NCI-H2171 treated with DMSO at 0.1 percent for 48 hours (cell line): ENCODE measurements at places on chromosomes 6 and 20.

GRCh38 chr20:25624500-25624939, 706 bp upstream of the NANP start:
- DNase-seq, result no peak

DNA sequence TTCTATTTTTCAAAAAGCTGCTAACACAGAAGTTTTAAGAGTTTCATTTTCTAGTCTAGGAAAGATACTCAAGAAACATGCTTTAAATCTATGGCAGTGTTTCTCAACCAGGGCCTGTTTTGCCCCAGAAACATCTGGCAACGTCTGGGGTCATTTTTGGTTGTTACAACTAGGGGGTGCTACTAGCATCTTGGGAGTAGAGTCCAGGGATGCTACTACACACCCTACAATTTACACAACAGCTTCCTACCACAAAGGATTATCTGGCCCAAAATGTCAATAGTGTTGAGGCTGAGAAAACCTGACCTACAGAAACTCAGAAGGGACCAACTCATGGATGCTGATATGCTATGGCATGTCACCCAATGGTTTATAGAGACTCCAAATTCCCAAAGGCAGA, 24.4 kb downstream of the SERAC1 start:
- DNase-seq, result no peak

- peak; percentile 66 for DNase-seq
Measured at GRCh38 chr20:45833883-45834796, 541 bp downstream of the SNX21 start.

GRCh38 chr6:14614631-14615030, 497.1 kb downstream of the CD83 start:
- DNase-seq, result no peak

DNA sequence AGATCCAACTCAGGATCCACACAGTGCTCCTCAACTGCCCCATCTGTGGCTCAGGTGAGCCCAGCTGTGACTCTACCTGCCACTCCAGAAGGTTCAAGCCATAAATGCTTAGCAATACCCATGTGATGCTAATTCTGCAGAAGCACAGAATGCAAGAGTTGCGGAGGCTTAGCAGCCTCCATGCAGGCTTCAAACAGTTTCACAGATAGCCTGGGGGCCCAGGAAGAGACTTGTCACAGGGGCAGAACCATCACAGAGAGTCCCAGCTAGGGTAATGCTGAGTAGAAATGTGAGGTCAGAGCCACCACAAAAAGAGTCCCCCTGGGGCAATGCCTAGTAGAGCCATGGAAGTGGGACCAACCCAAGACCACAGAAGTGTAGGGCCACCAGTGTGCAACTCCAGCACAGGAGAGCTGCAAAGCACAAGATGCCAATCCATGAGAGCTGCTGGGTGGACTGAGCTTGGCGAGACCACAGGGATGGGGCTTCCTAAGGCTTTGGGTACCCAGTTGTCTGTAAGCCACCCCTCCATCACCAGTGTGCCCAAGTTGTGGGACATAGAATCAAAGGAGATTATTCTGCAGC, 283.9 kb downstream of the UBE3D start:
- no peak for DNase-seq

- no peak for DNase-seq
Measured at GRCh38 chr20:50517817-50518154, 7.6 kb downstream of the PTPN1 start.

DNA sequence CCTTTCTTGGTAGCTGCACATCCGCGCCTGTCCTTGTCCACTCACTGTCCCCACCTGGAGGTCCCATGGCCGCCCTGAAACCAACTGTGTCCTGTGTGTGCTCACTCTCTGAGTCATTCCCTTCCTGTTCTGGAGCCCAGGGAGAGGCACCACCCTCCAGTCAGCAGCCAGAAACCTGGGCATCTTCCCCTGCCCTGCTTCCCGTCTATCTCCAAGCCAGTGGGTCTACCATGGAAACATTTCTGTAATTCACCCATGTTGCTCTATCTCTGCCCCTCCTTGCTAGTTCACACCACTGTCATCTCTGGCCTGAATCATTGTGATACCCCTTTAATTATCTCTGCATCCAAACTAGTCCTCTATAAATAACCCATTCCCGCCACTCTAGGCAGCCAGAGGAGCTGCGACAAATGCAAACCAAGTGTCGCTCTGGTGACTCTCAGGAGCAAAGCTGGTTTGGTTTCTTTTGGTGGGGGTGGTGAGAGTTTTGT, 28.8 kb upstream of the SYNJ2 start:
- no peak for DNase-seq

- peak; percentile 46 for DNase-seq
Measured at GRCh38 chr20:50048420-50049166, 64.4 kb downstream of the UBE2V1 start.

- DNase-seq, result no peak
Measured at GRCh38 chr20:58593880-58594638, 57.0 kb upstream of the STX16 start.

DNA sequence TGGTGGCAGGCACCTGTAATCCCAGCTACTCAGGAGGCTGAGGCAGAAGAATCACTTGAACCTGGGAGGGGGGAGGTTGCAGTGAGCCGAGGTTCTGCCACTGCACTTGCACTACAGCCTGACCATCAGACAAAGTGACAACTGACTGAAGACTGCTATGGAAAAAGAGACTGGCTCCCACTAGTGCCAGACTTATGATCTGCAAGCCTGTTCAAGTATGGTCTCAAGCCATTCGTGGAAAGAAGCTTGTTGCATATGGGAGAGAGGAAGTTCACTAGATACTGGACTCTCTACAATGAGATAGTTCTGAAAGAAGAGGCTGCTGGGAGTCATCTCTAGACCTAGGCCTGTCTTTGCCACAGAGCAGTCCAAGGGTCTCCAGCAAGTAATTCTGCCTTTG, 26.7 kb downstream of the MDN1 start:
- DNase-seq, result peak; percentile 40

GRCh38 chr6:76992553-76992952, 470.7 kb downstream of the HTR1B start:
- DNase-seq, result no peak

DNA sequence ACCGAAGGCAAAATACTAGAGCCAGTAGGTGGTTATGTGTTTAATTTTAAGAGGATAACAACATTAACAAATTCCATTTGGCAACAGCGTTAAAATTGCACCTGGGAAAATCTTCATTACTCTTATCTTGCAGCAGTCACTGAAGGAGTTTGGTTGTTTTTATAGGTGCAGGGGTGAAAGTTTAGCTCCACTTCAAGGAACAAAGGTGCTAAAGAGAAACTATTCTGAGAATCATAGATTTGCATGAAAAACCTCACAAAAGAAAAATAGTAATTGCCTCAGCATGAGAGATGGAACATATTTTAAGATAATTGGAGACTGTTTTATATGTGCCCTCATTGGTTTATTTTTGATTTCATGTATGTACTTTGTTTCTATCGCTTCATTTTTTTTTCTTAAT, 444.4 kb downstream of the UTRN start:
- DNase-seq, result no peak

- DNase-seq, result no peak
Measured at GRCh38 chr6:38750968-38751615, 36.0 kb downstream of the DNAH8 start.

DNA sequence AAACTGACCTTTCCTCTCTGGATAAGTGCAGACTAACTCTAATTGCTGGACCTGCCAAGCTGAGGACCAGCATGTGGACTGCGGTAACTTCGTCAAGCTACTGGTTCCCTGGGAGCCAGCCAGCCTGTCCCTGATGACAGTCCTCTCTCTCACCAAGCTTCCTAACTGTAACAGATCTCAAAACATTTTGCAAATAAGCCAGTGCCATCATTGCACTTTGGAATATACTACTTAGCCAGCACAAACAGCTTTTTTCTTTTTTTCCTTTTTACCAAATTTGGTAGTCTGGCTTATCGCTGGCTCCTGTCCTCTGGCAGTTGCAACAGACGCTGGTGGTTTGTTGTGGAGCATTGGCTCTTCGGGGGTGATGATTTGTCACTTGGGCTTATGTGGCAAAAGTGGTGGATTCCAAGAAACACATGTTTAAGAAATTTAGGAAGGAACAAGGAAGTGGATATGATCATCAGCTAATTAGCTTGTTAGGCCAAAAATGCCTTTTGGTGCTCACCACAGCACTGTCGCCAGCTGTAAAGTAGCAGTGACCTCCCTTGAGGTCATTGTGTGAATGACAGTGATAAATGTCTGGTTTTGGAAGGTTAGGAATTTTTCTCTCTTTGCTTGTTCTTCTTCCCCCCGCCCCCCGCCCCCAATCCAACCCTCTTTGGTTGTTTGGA, 171.7 kb downstream of the CLIC5 start:
- no peak for DNase-seq

- DNase-seq, result no peak
Measured at GRCh38 chr6:111793711-111794111, 79.5 kb downstream of the FYN start.

- no peak for DNase-seq
Measured at GRCh38 chr6:160160450-160160849, 38.8 kb downstream of the SLC22A1 start.

GRCh38 chr6:140046016-140046632, 671.7 kb upstream of the CITED2 start:
- DNase-seq, result no peak

DNA sequence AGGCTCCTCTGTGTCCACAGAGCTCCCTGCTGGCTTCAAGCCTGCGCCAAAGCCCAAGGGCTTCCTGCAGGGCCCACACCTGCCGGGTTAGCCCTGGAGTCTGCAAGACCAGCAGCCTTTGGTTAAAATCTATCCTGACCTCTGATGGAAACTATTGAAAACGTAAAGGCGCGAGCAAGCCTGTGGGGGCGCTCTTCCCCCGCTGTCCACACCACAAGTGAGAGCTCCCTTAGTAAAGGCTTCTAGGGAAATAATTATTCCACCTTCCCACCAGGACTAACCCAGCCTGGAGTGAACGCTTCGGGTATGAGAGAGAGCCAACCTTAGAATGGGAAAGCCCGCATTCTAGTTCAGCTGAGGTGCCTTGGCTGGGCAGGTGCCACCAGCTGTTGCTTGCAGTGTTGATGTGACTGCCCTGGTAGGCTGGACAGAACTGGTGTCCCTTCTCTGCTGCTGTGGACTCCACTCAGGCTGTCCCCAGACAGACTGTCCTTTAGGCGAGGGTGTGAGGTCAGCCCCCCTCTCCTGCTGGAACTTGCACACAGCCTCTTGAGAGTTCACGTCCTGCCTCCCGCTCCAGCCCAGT, 68.7 kb downstream of the SYTL3 start:
- no peak for DNase-seq

DNA sequence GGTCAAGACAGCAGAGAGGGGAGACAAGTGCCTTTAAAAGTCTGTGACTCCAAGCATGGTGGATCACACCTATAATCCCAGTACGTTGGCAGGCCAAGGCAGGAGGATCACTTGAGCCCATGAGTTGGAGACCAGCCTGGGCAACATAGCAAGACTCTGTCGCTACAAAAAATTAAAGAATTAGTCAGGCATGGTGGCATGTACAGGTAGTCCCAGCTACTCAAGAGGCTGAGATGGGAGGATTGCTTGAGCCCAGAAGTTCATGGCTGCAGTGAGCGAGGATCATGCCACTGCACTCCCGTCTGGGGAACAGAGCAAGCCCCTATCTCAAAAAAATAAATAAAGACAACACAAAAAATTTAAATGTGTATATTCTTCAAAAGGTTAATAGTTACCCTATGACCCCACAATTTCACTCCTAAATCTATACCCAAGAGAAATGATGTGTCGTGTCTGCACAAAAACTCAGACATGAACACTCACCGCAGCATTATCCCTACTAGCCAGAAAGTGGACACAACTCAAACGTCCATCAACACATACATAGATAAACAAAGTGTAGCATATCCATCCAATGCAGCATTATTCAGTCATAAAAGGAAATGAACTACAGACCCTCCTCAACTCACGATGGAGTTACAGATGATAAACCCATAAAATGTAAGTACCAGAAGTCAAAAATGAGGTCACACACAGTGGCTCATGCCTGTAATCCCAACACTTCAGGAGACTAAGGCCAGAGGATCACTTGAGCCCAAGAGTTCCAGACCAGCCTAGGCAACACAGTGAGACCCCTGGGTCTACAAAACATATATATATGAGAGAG, 23.9 kb downstream of the ZMYND8 start:
- DNase-seq, result no peak

DNA sequence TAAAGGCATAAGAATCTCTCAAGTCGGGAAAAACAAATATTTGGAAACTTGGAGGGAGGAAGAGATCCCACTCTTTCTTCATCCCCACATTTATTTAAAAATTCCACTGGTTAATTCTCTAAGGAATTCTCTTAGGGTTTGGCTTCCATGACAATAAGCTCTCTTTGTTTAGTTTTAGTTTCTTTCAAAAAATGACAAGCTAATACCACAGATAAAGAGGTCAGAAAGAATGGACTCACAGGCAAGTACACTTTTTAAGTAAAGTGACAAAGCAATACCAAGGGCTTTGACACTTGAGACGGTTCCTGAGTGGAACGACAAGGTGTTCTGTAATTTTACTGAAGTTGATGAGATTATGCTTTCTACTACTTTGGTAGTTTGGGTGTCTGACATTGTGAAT, 872.1 kb downstream of the PHF3 start:
- DNase-seq, result no peak

GRCh38 chr6:79404677-79405076, 132.6 kb downstream of the LCA5 start:
- DNase-seq, result no peak

GRCh38 chr6:164836486-164836885, 472.9 kb downstream of the C6orf118 start:
- no peak for DNase-seq

DNA sequence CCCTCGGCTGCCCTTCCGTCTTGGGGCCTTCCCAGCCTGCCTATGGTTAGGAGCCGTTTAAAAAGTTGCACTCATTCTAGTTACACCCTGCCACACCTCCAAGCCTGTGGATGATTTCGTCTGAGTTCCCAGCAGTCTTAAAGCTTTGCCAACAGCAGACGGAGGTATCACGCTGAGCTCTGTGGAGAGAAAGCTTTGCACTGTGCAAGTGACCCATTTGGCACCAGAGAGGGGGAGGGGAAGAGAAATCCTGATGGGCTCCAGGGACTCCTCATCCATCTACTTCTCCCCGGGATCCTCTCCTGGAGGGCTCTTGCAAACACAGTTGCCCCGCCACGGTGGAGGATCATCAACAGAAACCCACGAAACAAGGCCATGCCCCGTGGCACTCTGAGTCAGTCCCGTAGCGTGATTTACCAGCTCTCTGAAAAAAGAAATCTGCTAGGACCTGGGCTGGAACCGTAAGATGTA, 98.8 kb upstream of the CITED2 start:
- DNase-seq, result peak; percentile 85

DNA sequence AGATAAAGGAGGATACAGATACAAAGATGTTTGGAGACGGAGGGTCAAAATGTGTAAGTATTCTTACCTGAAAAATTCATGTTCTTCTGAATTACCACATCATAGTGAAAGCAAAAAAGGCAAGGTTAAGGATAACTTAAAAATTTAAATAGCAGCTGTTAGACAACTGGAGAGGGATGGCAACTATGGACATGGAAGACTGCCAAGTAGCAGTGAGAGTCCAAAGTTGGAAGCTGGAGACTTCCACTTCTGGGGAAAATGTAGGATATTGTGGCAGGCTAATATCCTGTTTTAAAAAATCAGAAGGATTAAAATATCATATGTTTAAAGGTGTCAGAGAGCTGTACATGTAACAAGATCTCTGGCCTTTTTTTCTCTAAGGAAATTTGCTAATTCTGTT, 29.8 kb downstream of the SYCP2 start:
- DNase-seq, result no peak
